Erythroblast (primary cell): ENCODE measurements at places on chromosomes 6 and 20.

DNA sequence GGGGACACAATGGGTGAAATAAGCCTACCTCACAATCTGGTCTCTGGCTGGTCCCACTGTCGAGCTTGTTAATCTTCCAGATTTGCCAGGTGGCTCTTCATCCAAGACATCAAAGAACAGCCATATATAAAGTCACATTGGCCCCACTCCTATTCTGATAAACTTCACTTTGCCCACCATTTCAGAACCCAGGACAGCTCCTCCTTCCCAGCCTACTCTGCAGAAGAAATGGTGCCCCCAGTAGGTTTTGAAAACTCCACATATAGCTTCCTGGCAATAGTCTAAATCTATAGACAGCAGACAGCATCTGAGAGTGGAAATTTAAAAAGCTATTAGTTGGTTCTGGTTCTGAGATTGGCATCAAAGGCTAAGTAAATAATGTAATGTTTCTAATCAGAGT, 143.1 kb upstream of the PCSK2 start:
- no peak for DNase-seq

GRCh38 chr20:12925210-12925755, 83.5 kb upstream of the SPTLC3 start:
- peak; percentile 56 for DNase-seq

- no peak for DNase-seq
These were observed 86.2 kb downstream of the CDS2 start for GRCh38 chr20:5212907-5213487.

DNA sequence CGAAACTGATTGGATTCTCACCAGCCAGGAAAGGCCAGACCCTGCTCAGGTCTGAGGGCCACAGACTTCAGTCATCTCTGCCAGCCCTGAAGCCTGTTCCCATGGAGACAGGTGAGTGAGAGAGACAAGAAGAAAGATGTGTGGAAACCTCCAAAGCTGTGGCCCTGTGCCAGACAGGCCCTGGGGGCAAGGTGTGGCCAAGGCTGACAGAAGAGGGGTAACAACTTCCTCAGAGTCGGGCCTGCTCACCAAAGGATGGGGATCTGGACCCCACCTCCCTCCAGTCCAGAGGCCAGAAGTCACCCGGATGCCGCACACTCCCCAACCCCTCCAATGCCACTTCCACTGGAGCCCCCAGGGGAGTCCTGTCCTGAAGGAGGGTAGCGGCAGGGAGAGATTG, 73.6 kb downstream of the MDGA1 start:
- no peak for DNase-seq

- DNase-seq, result no peak
These were observed 209.8 kb downstream of the TPBG start for GRCh38 chr6:82573254-82573972.

GRCh38 chr20:6765469-6766058, 1.9 kb upstream of the BMP2 start:
- DNase-seq, result peak; percentile 62

GRCh38 chr6:170294298-170294730, 3.4 kb upstream of the DLL1 start:
- DNase-seq, result no peak

DNA sequence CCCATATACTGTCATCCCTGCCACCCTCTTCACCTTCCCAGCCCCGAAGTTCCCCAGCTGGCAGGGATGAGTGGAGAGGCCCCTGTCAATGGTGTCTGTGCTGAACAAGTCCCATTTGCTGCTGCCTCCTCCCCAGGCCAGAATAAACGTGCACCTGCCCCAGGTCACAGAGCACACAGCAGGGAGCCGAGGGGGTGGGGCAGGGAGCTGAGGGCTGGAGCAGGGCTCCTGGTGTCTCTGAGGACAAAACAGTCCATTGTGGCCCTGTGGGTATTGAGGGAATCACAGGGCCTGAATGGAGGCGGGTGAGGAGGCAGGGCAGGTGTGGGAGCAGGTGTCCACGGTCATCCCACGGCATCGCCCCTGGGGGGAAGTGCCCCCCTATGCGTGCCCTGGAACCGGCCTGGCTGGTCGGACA, 55.8 kb downstream of the SNAI1 start:
- no peak for DNase-seq

- DNase-seq, result no peak
These were observed 7.1 kb upstream of the NPBWR2 start for GRCh38 chr20:64114356-64114971.

DNA sequence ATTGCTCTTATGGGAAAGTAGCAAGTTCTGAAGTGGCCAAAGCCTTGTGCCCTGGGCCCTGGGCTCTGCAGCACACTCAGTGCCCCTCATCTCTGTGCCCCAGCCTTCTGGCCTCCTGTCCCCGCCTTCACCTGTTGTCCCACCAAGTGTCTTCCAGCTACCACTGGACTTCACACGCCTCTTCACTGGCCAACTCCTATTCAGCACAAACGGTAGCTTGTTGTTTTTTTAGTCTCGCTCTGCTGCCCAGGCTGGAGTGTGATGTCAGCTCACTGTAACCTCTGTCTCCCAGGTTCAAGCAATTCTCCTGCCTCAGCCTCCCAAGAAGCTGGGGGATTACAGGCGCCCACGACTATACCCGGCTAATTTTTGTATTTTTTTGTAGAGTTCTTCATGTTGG, 4.8 kb downstream of the CCHCR1 start:
- no peak for DNase-seq

- DNase-seq, result no peak
These were observed 18.9 kb upstream of the SLC22A2 start for GRCh38 chr6:160277546-160277945.

- DNase-seq, result no peak
These were observed 13.9 kb upstream of the NAA20 start for GRCh38 chr20:20003031-20003954.

GRCh38 chr20:37382482-37383120, 36.7 kb downstream of the SRC start:
- no peak for DNase-seq
